ENCODE measurements at places on chromosomes 16 and 17.

DNA sequence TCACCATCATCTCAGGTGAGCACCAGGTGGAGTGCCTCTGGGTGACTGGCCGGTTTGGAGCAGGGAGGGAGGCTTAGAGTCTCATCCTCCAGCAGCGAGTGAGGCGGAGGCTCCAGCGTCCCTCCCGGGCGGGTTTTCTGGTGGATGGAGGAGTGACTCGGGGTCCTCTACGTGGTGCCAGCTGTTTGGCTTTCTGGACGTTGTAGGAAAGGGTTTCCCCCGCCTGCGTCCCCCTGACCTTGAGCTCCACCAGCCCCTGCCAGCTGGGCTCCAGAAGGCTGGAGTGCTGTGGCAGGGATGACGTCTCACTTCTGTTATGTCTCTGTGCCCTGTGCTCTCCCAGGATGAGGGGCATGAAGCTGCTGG lies 522 bp downstream of the DNASE1 start:
- no peak for DNase-seq

- DNase-seq: no peak
Measured at GRCh38 chr16:4046221-4046620, 70.0 kb downstream of the ADCY9 start.

GRCh38 chr16:3152277-3152990 lies 17.6 kb downstream of the ZNF213 start:
- DNase-seq: peak; percentile 91

GRCh38 chr17:17740615-17741348 lies 59.5 kb downstream of the RAI1 start:
- DNase-seq: no peak

GRCh38 chr16:67780847-67781564 lies 25.4 kb downstream of the RANBP10 start:
- DNase-seq: no peak

Measured in fibroblast of skin of back (primary cell).